ENCODE measurements at places on chromosomes 1 and 21.

- no peak for DNase-seq
Measured at GRCh38 chr1:70874818-70875217, 172.8 kb downstream of the PTGER3 start.

DNA sequence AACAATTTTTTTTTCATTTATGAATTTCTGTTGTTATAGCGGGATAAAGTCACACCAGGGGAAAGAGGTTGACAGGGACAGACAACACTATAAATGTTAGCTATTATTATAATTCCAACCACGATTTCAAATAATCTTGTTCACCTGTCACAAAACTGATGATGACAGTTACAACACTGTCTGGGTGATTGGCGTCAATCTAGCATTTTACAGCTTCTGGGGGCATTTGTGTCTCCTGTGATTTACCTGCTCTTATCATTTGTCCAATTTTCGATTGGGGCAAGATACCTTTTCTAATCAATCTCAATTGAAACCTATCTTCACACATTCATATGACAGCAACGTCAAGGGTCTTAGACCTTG lies 44.6 kb upstream of the LYST start:
- DNase-seq = no peak

DNA sequence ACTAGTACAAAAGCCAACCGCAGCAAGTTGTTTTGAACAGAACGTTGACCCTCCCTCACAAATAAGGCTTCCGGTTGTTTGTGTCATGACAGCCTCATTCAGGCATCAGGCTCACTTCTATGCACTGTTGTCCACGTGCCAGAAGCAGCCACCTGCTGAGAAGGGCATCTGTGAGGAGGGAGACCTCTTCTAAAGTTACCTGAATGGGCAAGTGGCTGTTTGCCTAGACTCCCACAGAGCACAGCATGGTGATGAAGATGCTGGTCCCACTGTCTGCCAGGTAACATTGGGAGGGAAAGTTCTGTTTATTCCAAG lies 176.1 kb downstream of the CLIC6 start:
- DNase-seq = no peak

DNA sequence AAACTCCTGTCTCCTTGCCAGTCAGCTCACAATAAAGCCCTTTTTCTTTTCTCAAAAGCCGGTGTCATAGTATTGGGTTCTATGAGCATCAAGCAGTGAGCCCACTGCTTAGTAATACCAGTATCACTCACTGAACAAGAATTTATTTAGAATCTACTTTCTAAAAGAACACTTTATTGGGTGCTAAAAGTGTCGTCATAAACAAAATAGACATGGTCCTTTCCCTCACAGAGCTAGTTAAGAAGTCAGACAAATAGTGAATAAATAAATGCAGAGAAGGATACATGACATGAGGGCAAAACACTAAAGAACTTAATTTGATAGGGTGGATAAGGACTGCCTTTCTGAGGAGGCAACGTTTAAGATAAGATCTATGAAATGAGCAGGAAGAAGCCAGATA lies 32.2 kb downstream of the EVI5 start:
- DNase-seq = no peak

- no peak for DNase-seq
Measured at GRCh38 chr1:204314171-204314892, 45.4 kb downstream of the PLEKHA6 start.

DNA sequence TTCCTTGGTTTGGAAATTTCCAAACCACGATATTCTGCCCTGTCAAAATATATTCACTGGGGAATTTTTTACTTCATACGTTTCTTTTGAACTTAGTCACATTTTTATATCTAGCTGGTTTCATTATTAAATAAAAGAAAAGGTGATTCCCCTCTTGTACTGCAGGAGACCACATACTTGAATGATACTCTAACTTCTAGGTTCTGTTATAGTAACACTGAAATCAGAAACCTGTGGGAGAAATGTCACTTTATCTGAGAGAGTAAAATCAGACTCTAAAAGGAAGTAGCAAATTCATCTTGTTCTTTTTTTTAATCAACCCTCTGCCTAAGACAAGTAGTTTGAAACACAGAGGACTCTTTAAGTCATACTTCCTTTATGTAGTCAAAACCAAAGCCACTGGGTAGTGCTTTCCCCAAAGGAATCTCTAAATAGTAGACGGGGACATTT lies 34.4 kb downstream of the MRPL39 start:
- DNase-seq = no peak

DNA sequence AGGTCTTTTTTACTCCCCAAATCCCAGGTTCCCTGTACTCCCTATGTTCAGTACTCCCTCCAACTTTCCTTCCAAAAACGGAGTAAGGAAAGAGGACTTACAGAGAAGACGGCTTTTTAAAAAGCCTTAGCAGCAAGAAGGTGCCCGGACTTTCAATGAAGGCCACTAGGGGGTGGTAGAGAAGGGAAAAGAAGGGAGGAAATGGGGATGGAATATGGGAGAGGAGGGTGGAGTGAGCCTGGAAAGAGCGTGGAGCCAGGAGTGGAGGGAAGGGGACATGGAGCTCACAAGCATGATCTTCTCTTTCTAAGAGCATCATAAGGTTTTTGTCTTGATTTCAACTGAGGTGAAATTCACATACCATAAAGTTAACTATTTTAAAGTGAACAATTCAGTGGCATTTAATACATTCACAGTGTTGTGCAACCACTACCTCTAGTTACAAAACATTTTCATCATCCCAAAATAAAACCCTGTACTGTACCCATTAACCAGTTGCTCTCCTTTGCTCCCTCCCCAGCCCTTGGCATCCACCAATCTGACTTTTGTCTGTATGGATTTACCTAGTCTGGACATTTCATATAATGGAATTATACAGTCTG lies 129.9 kb downstream of the ZNF281 start:
- no peak for DNase-seq

DNA sequence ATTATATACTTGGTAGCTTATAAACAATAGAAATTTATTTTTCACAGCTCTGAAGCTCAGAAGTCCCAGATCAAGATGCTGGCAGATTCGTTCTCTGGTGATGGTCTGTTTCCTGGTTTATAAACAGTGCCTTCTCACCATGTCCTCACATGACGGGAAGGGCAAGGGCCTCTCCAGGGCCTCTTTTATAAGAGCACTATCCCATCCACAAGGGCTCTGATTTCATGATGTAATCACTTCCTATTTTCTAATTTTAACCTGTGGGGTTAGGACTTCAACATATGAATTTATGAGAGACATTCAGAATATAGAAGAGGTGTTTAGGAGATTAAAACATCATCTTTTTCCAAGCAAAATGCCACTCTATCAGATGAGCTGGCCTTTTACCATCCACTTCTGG lies 32.1 kb upstream of the PLPPR4 start:
- DNase-seq = no peak

DNA sequence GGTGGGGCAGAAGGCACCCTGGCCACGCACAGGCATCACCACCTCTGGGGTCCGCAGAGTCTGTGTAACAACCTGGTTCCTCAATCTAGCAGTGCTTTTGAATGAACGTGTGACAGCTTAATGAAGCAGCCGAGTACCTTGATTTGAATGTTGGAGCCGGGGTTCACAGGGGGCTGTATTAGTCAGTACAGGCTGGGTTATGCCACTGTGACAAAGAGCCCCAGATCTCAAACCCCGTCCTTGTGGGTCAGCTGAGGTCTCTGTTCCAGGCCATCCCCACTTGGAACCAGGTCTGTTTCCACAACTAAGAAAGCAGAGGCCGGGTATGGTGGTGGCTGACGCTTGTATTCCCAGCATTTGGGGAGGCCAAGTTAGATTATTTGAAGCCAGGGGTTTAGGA lies 10.5 kb downstream of the TMEM240 start:
- no peak for DNase-seq

DNA sequence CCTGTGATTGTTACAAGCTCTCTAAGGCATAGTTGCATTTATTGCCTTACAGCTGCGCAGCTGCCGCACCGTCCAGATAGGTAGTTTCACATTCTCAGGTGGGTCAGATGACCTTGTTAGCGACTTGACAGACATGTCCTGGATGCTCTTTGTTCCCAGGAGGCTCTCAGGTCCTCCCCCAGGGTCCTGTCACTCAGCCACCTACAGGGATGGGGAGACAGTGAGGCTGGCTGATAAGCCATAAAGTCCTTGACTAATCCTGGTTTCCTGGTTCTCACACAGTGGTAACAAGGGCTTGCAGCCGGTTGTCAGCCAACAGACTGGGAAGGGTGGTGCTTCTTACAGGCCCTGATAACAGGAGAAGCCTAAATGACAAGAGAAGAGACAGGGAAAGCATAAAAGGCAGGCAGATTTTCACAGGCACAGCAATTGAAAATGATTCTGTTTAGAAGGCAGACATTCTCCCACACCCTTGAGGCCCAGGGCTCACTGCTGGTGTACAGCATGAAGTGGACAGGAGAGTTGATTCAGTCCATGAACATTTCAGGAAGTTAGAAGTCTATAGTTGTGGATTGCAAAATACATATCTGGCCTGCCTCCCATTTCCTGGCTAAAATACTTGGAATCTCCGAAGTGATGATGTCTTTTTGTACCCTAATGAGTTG lies 2.9 kb downstream of the ARF1 start:
- DNase-seq = no peak

DNA sequence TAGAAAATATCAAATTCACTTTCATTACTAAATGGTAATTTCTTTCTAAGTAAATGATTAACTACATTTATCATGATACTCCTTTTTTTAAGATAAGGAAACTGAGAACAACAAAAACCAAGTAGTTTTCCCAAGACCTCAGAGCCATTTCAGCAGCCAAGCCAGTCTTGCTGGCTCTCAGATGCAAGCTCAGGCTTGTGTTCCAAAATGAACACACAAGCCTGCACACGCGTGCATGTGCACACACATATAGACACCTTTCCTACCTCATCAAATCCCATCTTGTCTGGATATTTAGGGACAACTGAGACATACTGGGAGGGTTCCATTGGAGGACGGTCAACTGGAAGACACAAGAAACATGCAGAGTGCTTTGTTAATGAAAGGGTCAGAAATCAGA lies 83.0 kb downstream of the COLGALT2 start:
- DNase-seq = no peak

DNA sequence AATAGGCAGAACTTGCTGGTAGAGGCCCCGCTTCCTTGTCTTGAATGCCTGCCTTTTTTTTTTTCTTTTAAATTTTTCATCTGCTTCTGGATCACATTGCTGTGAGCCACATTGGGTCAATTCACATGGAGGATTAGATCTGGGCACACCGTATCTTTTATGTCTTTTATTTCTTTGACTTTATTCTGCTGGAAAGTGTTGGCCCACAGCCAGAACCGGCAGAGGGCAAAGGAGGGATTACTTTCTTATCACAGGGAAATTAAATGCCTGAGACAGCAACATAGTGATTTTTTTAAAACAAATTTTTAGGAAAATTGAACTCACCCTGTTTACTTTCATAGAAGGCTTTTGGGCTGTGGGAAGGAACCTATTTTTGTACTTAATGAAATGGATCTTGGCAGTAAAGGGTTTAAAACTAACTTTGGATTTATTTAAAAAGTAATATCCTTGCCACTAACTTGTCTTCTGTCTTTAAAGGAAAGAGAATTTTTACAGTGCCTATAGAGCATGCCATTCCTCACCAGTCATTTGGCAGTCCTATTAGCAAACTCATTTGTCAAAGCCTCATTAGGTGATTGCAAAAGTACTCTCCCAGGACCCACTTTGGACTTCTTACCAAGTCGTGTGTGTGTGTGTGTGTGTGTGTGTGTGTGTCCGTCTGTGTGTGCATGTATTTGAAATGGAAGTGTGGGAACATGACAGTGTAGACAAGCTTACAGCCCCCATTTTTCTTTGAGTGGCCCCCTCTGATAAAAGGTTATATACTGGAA lies 68.4 kb downstream of the ST6GALNAC3 start:
- no peak for DNase-seq
